ENCODE measurements at places on chromosomes 11 and 22.

- DNase-seq, result no peak
Measured at GRCh38 chr11:28417601-28418323, 309.6 kb downstream of the METTL15 start.

DNA sequence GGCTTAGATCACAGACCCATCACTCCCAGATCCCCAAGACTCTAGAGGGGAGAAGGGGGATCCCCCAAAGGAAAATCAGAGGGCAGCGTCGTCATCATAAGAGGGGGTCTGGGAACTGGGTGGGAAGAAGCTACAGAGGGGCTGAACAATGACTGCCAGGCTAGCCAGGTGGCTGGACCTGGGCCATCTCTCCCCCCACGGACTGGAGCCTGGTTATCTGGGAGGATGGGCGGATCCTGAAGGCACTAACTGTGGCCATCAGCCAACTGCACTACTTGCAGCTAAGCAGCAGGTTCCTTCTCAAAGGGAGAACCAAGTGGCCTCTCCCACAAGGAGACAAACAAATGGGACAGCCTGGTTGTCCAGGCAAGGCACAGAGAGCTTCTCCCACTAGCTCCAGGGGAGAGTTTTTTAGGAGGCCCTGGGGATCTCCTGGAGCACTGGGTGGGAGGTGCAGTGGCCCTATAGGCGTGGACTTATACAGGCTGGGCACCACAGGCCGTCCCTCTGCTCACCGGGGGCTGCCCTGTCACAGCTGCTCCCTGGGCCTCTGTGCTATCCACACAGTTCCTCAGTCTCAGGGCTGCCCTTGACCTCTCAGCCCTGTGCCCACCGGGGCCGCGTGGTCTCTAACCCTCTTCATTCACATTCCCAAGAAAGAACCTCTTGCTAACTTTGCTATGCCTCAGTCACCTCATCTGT lies 15.4 kb downstream of the P2RY6 start:
- DNase-seq, result no peak

DNA sequence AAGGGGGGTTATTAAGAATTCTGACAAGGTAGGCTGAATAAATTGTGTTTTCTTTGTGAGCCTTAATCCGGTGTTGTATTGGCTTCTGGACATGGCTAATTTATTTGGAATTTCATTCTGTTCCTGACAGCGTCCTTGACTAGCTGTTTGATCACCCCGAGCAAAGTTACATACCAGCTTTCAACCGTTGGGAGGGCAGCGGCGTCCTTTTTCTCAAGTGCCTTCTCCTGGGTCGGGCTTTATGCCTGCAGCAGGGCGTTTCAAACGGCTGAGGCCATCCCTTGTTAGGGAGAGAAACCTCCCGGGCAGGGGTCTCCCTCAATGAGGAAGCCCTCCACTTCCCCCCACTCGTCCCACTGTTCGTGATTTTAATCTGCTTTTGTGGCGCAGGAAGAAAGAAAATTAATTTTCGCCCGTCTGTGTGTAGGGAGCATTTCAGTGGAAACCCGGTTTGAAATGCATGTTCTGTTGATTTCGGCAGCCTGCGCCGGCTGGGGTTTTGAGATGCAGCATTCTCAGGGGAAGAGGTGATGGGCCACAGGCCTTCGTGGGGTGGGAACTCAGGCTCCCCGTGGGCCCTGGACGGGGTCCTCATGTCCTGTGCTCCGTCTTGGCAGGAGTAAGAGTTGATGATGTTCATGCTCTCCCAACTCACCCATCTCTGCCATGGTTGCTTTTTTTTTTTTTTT lies 2.9 kb upstream of the SMIM38 start:
- DNase-seq, result no peak

GRCh38 chr11:65456418-65456817 lies 33.8 kb downstream of the NEAT1 start:
- DNase-seq, result no peak

- no peak for DNase-seq
Measured at GRCh38 chr11:126337126-126337473, 18.4 kb upstream of the ST3GAL4 start.

GRCh38 chr11:116172851-116173250 lies 599.9 kb downstream of the BUD13 start:
- no peak for DNase-seq

- no peak for DNase-seq
Measured at GRCh38 chr11:35585416-35585815, 32.8 kb upstream of the FJX1 start.

- peak; percentile 77 for DNase-seq
Measured at GRCh38 chr22:50314455-50315288, 7.2 kb upstream of the PLXNB2 start.

DNA sequence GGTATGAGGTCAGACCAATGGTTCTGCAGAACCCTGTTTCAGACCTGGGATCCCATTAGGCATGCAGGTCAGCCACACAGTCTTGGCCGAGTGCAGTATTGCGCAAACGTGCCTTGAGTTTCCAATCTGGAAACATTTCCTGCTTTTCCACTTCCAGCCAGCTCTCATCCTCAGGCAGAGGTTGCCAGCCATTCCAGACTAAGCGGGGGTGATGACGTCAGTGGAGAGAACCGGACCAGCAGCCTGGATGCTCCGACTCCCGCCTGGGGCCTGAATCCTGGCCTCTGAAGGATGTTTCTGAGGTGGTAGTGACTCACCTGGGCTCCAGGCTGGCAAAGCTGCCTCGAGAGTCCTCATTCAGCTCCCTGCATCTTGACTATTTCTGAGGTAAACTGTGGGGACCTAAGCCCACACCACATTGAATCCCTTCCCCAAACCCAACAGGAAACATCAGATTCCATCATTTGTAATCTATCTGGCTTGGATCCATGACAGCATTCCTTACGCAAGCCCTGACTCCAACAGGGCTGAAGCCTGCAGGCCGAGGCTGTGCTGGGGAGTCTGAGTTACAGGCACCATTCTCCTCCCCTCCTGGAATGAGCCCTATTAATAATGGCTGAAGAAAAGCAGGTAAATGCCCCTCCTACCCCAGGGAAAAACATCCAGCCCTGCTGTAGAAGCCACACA lies 83.0 kb downstream of the ABTB2 start:
- no peak for DNase-seq

DNA sequence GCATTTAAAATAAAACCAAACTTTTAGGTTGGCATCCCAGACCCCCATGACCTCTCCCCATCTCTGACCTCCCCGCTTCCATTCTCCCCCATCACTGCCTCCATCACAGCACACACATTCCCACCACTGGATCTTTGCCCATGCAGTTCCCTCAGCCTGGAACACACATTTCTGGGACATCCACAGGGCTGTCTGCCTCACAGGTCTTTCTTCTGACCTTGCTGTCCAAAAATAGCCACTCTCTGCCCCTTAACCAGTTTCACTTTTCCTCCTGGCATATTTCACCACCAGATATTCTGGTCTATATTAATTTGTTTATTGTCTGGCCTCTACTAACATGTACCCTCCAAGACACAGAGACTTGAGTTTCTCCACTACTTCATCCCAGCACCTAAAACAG lies 75.2 kb upstream of the PRDM11 start:
- DNase-seq, result no peak

DNA sequence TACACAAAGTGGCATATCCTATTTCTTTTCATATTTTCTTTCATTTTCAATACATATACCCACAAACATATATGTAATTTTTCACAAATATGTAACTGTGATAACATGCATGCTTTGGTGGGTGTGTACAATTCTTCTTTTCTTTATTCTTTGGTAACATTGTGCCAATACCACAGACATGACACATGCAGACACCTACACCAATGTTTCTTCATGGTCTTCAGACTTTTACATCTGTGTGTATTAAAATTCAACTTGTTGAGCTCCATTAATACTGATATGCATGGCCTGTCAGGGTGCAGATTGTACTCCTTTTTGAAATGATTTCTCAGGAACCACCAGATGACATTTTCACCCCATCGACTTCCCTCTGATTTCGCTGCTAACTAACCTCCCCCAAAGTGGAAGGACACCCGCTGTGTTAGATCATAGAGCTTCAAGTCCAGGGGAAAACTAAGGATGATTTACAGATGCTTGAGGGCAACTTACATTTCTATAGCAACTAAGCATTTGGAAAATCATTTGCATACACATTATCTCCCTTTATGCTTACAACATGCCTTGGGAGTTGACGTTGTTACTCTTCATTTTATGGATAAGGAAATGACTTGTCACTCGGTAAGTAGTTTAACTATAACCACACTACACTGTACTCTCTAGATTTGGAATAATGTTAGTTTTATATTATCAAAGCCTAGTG lies 10.5 kb upstream of the PANX3 start:
- no peak for DNase-seq

- no peak for DNase-seq
Measured at GRCh38 chr11:11942668-11943067, 65.8 kb downstream of the DKK3 start.

GRCh38 chr22:24207264-24208011 lies 26.2 kb downstream of the SUSD2 start:
- no peak for DNase-seq

DNA sequence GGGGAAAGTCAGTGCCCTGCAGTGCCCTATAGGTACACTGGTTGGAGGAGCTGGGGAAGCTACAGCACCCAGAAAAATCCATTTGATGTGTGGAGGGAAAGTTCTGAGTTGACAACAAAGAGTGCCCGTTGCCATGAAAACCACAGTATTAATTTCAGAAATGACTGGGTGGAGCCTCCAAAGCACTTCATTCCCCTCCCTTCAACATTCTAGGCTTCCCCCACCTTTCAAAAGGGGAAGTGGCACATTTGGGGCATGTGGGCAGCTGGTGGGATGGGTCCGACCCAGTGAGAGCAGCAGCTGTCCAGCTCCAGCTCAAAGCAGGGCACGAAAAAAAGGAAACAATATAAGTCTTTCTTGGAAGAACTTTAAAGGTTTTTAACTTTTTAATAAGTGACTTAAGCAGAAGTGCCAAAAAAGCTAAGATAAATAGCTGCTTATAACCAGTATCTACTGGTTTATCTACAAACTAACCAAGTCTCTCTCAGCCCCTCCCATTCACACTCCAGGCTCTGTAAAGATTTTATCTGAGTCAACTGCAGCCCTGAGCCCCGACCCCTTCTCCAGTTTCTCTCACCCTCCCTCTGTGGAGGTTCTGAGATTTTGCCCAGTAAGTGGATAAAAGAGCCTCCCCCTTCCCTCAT lies 9.0 kb upstream of the AHNAK start:
- DNase-seq, result peak; percentile 91

DNA sequence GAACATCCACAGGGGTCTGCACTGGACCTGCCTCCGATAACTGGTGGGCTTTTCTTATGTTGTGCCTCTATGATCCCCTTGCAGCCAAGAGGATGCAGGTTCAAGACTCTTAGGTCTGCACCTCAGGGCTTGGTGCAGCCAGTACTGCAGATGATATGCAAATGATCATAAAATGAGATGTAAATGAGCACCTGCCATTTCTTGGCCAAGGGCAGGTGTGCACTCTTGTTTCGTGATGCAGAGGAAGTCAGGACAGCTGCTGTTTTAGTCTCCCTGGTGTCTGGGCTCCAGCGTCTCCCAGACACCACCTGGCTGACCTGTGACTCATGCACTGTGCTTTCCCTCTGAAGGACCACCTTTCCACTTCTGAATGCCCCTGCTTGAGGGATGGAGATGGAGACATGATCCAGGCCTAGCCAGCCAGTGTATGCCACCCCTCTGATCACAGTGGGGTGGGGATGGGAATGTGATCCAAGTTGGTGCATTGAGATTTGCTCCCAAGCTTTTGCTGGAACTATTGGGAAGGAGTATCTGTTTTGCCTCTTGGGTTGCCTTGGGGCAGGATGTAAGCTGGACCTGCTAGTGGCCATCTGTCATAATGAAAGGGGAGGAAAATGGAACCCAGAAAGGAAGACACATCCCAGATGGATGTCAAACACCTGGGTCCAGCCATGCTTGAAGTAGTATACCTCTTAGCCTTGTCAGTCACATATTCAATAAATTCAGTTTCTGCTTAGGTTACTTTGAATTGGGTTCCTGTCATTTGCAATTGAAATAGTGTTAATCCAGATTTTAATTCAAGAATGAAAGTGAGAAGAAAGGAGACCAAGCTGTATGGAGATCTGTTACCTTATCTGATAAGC lies 3.3 kb upstream of the KCNJ11 start:
- no peak for DNase-seq

DNA sequence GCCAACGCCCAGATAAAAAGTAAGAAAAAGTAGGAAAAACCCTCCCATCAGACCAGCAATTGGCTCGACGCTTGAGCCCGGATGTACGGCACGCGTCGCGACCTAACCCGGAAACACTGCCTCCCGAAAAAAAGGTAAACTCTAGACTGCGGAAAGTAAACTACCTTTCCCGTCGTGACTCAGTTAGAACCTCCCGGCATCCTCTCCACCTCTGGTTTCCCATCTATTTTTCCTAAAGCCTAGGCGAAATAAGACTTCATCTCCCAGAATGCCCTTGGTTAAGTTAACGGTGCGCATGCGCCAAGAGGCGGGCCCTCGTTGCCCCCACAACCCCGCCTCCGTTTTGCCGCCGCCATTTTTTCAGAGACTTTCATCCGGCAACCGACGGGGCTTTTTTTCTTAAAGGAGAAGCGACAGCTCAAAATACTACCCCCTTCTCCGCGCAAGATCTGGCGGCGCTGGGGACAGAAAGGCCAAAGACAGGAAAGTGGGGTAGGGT lies 678 bp upstream of the ZFP91 start:
- peak; percentile 97 for DNase-seq

DNA sequence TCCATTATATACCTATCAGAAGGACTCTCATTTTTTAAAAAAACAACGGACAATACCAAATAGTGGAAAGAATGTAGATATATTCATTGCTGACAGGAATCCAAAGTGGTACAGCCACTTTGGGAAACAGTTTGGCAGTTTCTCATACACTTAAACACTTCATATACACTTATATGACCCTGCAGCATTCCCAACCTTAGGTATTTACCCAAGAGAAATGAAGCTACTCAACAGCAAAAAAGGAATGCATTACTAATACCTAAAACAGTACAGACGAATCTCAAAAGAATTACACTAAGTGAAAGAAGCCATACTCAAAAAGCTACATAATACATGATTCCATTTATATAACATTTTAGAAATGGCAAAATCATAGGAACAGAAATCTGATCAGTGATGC lies 51.5 kb downstream of the RBFOX2 start:
- no peak for DNase-seq

DNA sequence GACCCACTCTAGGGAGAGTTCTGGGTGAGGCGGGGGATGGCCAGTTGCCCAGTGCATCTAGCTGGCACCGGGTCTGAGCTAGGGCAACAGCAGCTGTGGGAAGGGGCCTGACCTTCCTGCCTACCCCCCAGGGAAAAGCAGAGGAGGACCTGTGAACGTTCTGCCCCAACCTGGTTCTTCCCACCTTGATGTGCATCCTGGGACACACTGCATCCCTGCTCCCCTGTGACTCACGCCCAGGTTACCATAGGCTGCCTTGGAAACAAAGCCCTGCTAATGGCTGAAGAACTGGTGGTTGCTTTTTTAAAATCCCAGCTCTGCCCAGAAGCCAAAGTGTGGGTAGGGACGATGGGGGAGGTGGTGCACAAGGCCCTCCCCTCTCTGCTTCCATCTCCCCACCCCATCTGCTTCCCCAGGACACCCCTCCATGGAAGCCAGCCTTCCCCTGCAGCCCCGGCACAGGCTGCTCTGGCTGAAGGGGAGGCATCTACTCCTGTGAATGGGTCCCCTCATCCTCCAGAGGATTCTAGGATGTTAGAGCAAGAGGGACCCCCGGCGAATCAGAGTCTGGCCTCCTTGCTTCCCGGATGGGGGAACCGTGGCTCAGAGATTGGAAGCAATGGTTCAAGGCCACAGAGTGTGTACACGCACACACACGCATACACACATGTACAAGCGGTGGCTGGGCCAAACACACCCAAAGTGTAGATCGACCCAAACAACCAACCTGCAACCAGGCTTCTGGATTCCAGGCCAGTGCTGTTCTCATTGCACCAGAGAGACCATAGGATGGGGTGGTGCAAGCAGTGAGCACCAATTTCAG lies 7.6 kb upstream of the C11orf96 start:
- no peak for DNase-seq
